Stimulated activated naive B cell treated with anti-CD40 and anti-IgM and Interleukin-4, amounts not matched to agents 10 μg/mL and 1 μg/mL and 100 μg/mL, for 72 hours (primary cell): ENCODE measurements at places on chromosomes 12 and 14.

GRCh38 chr14:86779416-86779815 lies 1213.6 kb downstream of the GALC start:
- no peaks in the 10 kb centered on the region for H3K27me3 ChIP-seq
- H3K36me3 ChIP-seq, result no peaks in the 10 kb centered on the region
- DNase-seq, result no peak
- H3K27ac ChIP-seq, result no peak overlapping the region
- no peaks in the 10 kb centered on the region for H3K4me1 ChIP-seq
- H3K4me3 ChIP-seq, result no peak overlapping the region

GRCh38 chr12:93981411-93981810 lies 167.0 kb upstream of the PLXNC1 start:
- peaks cover 8% of the 10 kb centered on the region for H3K27me3 ChIP-seq
- no peaks in the 10 kb centered on the region for H3K36me3 ChIP-seq
- no peaks in the 10 kb centered on the region for H3K4me1 ChIP-seq
- DNase-seq, result no peak

- H3K27me3 ChIP-seq, result peaks cover 19% of the 10 kb centered on the region
- H3K4me1 ChIP-seq, result no peaks in the 10 kb centered on the region
- no peak overlapping the region for H3K4me3 ChIP-seq
- H3K27ac ChIP-seq, result no peak overlapping the region
- DNase-seq, result no peak
Observed at GRCh38 chr14:51607711-51608110, 44.0 kb upstream of the FRMD6 start.

GRCh38 chr12:99035803-99036202 lies 390.7 kb downstream of the APAF1 start:
- H3K27ac ChIP-seq, result no peak overlapping the region
- H3K27me3 ChIP-seq, result no peaks in the 10 kb centered on the region
- no peak for DNase-seq
- no peaks in the 10 kb centered on the region for H3K36me3 ChIP-seq
- no peaks in the 10 kb centered on the region for H3K4me1 ChIP-seq
- no peak overlapping the region for H3K4me3 ChIP-seq

GRCh38 chr12:104991565-104992128 lies 5.5 kb downstream of the NOPCHAP1 start:
- peaks cover 78% of the 10 kb centered on the region for H3K36me3 ChIP-seq
- DNase-seq, result no peak
- no peaks in the 10 kb centered on the region for H3K27me3 ChIP-seq
- H3K27ac ChIP-seq, result no peak overlapping the region
- H3K4me3 ChIP-seq, result no peak overlapping the region
- H3K4me1 ChIP-seq, result peaks cover 12% of the 10 kb centered on the region

DNA sequence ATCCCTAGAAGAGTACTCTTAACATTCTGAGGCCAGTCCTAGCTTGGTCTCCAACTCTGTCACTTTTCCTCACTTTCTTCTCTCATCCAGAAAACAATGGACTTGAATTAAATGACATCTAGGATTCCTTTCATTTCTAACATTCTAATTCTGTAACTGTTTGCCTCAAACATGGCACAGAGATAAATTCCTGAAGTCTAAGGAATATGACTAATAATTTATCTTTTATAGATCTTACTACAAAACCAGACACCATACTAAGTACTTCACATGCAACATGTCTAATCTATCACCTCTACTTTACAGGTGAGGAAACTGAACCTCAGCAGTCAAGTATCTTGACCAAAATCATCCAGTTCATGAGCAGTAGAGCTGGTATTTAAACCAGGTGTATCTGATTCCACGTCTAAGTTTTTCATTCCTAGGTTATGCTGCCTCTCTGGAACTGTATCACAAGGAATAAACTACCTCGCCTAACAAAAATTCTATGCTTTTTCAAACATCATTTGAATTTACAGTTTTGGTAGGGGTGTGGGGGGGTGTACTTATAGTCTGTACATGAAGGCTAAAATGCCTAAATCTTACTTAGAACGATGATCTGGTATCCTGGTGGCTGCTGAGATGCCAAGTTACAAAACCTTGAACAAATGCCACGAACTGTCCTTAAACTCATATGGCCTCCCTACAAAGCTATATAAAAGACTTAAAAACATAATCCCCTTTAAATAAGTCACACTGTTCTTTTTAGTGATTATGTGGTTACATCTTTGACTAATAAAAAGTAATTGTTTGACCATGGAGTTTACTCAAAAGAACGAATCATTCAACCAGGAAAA lies 41.6 kb downstream of the ATXN2 start:
- H3K27ac ChIP-seq, result no peak overlapping the region
- H3K4me1 ChIP-seq, result peaks cover 4% of the 10 kb centered on the region
- no peak overlapping the region for H3K4me3 ChIP-seq
- H3K36me3 ChIP-seq, result peaks cover 17% of the 10 kb centered on the region
- no peaks in the 10 kb centered on the region for H3K27me3 ChIP-seq

DNA sequence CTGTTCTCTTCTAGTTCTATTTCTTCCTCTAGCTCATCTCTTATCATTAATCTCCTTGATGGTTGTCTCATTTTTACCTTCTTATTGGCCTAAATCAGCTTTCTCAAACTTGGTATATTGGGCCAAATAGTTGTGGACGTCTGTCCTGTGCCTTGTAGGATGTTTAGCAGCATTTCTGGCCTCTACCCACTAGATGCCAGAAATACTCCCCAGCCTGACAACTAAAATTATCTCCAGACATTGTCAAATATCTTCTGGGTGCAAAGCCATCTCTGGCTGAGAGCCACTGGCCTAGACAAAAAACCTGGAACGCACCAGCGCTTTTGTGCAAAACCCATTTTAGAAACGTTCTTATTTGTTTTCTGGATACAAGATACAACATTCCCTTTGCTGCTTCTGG lies 38.8 kb upstream of the LRRC10 start:
- DNase-seq, result no peak
- H3K27me3 ChIP-seq, result no peaks in the 10 kb centered on the region
- H3K4me3 ChIP-seq, result no peak overlapping the region
- H3K27ac ChIP-seq, result no peak overlapping the region
- H3K36me3 ChIP-seq, result no peaks in the 10 kb centered on the region

GRCh38 chr12:92566448-92567019 lies 136.3 kb upstream of the PLEKHG7 start:
- peaks cover 27% of the 10 kb centered on the region for H3K4me1 ChIP-seq
- no peaks in the 10 kb centered on the region for H3K27me3 ChIP-seq
- peaks cover 20% of the 10 kb centered on the region for H3K36me3 ChIP-seq
- H3K27ac ChIP-seq, result peak overlapping the region; percentile 80
- DNase-seq, result no peak
- H3K4me3 ChIP-seq, result no peak overlapping the region

DNA sequence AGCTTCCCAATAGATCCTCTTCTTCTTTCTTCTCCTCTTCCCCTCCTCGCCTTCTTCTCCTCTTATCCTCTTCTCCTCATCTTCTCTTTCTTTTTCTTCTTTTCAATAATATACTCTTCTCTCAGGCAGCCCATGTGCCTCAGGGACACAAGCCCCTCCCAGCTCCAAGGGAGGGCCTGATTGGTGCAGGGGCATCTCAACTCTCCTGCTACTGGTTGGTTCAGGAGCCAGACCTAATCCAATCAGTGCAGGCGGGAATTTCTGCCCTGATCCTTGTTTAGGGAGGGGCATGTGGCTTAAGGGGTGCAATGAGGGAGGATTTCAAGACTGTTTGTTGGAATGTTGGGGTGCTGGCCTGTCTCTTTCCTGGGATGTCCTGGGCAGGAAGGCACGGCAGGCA lies 9.0 kb downstream of the SERPINA12 start:
- no peak overlapping the region for H3K27ac ChIP-seq
- no peak overlapping the region for H3K4me3 ChIP-seq

GRCh38 chr12:81128930-81129554 lies 51.2 kb downstream of the ACSS3 start:
- no peaks in the 10 kb centered on the region for H3K4me1 ChIP-seq
- DNase-seq, result no peak
- H3K4me3 ChIP-seq, result no peak overlapping the region

DNA sequence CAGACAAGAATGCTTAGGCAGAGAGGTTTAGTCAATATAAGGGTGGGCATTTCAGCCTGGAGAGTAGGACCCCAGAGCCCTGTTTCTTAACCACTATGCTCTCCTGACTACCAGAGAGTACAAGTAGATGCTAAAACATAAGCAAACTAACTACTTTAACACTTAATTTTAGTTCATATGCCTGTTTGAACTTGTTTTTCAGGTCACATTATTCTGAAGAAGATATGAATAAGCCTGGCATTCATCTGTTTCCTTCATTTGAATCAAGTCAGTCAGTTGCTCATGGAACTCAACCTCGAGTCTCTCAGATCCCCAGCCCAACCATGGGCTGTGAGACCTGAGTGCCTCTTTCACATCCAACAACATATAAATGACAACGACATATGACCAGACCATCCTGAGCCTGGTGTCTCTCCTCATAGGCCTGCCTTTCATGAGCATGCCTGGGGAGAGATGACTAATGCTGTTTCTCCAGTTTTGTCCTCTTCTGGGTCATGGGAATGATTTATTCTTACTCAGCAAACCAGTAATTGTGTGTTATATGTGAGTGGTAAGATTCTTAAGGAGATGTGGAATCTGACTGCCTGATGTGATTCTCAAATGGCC lies 251.1 kb upstream of the BTG1 start:
- peaks cover 22% of the 10 kb centered on the region for H3K36me3 ChIP-seq
- peaks cover 79% of the 10 kb centered on the region for H3K4me1 ChIP-seq
- no peak for DNase-seq
- no peak overlapping the region for H3K4me3 ChIP-seq
- peak overlapping the region; percentile 88 for H3K27ac ChIP-seq

GRCh38 chr12:55036326-55037115 lies 16.7 kb downstream of the NEUROD4 start:
- peaks cover 33% of the 10 kb centered on the region for H3K4me1 ChIP-seq
- DNase-seq, result no peak
- H3K4me3 ChIP-seq, result no peak overlapping the region

GRCh38 chr12:118637767-118638370 lies 261.5 kb downstream of the SUDS3 start:
- no peaks in the 10 kb centered on the region for H3K36me3 ChIP-seq
- H3K4me3 ChIP-seq, result no peak overlapping the region
- no peaks in the 10 kb centered on the region for H3K4me1 ChIP-seq
- H3K27me3 ChIP-seq, result no peaks in the 10 kb centered on the region
- H3K27ac ChIP-seq, result no peak overlapping the region
- no peak for DNase-seq

- no peak for DNase-seq
- peaks cover 13% of the 10 kb centered on the region for H3K27me3 ChIP-seq
- no peak overlapping the region for H3K4me3 ChIP-seq
- H3K36me3 ChIP-seq, result no peaks in the 10 kb centered on the region
Observed at GRCh38 chr12:77120156-77121085, 55.1 kb upstream of the E2F7 start.

- H3K27me3 ChIP-seq, result no peaks in the 10 kb centered on the region
- H3K36me3 ChIP-seq, result peaks cover 12% of the 10 kb centered on the region
- no peak overlapping the region for H3K27ac ChIP-seq
- no peak overlapping the region for H3K4me3 ChIP-seq
Observed at GRCh38 chr14:54606178-54606577, 39.2 kb downstream of the SAMD4A start.

DNA sequence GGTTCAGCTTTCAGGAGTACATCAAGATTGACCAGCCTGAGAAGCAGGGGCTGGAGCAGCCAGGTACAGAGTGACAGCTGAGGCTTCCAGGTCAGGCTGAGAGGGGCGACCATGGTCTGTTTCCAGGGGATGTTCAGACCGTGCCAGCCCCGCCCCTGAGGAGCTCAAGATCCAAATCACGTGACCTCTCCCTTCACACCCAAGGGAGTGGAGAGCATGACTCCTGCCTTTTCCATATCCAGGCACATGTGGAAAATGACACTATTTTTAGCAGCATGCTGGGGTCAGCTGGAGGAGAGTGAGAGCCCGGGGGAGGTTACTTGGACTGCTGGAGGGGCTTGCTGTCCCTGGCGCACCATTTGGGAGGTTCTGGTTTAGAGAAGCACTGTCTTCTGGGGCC lies 92.7 kb downstream of the B4GALNT3 start:
- no peak overlapping the region for H3K4me3 ChIP-seq
- no peak for DNase-seq
- H3K4me1 ChIP-seq, result peaks cover 4% of the 10 kb centered on the region
- peaks cover 37% of the 10 kb centered on the region for H3K27me3 ChIP-seq
- no peaks in the 10 kb centered on the region for H3K36me3 ChIP-seq
- no peak overlapping the region for H3K27ac ChIP-seq

DNA sequence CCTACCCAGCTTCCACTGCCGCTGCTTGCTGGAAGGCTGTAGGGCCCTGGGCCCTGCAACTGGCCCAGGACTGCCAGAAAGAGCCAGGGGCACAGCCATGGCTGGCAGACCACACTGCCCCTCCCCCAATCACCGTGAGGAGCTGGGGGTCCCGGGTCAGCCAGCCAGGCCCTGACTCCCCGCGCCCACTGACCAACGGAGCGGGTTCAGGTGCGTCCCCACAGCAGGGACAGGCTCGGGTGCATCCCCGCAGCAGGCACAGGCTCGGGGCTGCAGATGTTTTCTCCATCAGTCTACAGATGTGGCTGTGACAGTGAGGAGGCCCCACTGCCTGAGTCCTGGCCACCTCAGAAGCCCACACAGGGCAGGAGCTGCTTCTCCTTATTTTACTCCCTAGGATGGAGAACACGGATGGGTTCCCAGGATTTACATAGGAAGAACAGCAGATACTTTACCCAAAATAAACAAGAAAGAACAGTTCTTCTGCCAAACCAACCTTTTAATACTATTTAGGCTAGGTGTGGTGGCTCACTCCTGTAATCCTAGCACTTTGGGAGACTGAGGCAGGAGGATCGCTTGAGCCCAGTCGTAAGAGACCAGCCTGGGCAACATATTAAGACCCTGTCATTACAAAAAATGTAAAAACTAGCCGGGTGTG lies 61.1 kb downstream of the TESC start:
- no peaks in the 10 kb centered on the region for H3K36me3 ChIP-seq
- H3K4me1 ChIP-seq, result peaks cover 4% of the 10 kb centered on the region
- no peak overlapping the region for H3K4me3 ChIP-seq
- peaks cover 25% of the 10 kb centered on the region for H3K27me3 ChIP-seq
- DNase-seq, result no peak

- H3K4me1 ChIP-seq, result peaks cover 3% of the 10 kb centered on the region
- no peak for DNase-seq
- H3K27ac ChIP-seq, result no peak overlapping the region
- no peak overlapping the region for H3K4me3 ChIP-seq
- H3K36me3 ChIP-seq, result no peaks in the 10 kb centered on the region
- H3K27me3 ChIP-seq, result peaks cover 8% of the 10 kb centered on the region
Observed at GRCh38 chr14:69827560-69827959, 30.5 kb upstream of the SLC10A1 start.

DNA sequence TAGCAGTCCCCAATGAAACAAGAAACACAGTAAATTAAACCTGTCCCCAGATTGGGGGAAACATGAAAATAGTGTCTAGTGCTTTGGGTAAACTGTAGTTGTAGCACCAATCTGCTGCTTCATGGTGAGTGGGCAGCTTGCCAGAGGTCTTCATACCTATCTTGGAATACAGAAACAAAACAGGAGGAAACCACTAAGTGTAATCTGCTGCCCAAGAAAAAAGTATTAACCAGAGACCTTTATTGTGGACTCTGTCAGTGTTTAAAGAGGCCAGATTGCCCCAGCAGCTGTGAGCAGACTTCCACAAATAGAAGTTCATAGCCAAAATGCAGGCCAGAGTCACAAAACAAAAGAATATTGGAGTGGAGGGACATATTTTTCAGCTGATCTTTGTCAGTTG lies 2.3 kb downstream of the ISCU start:
- no peak for DNase-seq
- peaks cover 67% of the 10 kb centered on the region for H3K4me1 ChIP-seq
- H3K36me3 ChIP-seq, result peaks cover 45% of the 10 kb centered on the region
- no peaks in the 10 kb centered on the region for H3K27me3 ChIP-seq
- no peak overlapping the region for H3K27ac ChIP-seq
